ENCODE measurements at places on chromosomes 2 and 18.
A peak's percentile ranks its signal among the peaks of the same experiment; 100 is the strongest.

DNA sequence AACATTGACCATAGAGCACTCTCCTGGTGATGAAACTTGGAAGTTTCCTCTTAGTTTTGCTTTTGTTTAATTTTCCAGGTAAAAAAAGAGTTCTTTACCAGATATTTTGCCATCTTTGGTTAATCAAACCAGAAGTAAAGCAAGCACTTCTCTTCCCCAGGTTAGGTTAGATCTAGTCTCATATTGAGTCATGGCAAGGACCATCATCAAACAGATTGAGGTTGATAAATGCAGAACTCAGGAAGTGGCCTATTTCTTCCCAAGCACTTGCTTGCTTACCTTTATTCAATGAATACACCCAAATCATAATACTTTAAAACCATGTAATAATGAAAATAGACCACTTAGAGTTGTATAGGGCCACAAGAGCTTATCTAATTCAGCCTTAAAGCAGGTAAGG, 23.4 kb downstream of the DNAH6 start:
- no peak for DNase-seq

DNA sequence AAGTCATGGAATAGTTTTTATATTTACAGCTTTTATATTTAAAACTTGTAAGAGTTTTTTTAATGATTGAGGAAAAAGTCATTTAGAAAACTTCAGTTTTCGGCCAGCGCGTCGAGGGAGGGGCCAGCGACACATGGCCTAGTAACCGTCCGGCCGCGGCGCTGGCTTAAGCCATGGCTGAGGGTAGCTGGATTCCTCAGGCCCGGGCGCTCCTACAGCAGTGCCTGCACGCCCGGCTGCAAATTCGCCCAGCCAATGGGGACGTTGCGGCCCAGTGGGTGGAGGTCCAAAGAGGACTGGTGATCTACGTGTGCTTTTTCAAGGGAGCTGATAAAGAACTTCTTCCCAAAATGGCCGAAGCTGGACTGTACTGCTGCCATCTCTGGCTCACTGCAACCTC, 4.9 kb upstream of the KLHL41 start:
- no peak for DNase-seq

- DNase-seq = peak; percentile 70
These were observed 6.4 kb downstream of the DPP4 start for GRCh38 chr2:162067596-162067995.

DNA sequence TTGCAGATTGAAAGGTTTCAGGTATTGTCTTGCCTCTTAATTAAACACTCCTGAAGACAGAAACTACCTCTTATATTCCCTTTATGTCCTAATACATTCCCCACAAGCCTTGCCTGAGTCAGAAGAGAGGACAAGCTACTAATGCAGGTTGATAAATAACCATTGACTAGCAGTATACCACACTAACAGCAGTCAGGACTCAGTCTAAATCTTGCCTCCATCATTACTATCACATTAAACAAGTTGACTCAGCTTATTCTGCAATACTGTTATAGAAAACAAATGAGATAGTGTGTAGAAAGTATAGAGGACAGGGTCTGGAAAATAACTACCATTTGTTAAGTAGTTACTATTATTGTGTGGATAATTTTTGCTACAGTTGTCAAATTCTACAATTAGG, 63.8 kb downstream of the TTC21B start:
- DNase-seq = no peak

Measured in LoVo (cell line).